ENCODE measurements at places on chromosomes 11 and 22.

GRCh38 chr11:565921-566509 is 5.2 kb downstream of the RASSF7 start:
- DNase-seq = no peak

DNA sequence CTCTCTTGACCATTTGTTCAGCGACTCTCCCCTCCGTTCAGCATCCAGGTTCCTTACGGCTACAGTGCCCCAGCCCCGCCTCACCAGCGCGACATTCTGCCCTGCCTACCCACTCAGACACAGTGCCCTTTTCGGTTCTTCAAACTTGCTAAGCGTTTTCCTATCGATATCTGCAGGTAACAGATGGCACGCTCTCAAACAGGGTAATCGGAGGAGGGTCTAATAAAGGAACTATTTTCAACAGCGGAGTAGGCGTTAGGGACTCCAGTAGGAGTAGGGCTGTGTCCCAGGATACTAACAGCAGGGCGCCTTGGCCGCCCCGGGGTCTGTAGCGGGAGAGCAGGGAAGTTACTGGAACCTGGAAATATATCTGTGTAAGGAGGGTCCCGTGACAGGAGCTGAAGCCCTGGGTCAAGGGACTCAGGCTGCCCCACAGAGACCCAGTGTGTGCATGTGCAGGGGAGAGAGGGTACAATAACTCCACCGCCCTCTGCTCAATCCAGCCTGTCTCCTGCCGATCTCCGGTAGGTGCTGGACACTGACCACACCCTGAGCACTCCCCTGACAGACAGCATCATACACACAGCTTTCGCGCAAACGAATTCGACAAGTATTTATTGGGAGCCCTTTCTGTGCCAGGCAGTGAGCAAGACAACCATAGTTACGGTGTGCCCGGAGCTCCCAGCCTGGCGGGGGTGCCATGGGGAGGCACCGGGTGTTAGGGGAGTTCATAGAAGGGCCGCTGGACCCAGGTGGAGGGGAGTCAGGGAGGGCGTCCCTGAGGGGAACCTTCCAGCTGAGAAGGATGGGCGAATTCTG is 2.1 kb downstream of the KLHL35 start:
- DNase-seq = no peak

GRCh38 chr11:21446939-21447590 is 745.8 kb upstream of the ANO5 start:
- DNase-seq = no peak

DNA sequence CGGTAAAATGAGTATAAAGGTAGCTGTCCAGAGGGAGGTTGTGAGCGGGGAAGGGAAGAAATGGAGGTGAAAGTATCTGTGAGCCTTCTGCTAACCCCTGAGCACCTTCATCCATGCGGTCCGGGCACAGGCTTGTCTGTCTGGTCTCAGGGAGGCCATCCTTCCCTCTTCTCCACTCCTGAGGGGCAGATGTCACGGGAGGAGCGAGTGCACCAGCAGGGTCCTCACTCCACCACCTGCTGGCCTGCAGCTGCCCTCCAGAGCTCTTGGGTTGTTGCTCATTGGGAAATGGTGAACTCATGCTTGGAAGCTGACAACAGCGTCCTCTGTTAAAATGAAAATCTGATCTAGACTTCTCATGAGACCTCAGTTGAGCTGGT is 33.8 kb upstream of the WNT11 start:
- DNase-seq = no peak

- DNase-seq = no peak
Measured at GRCh38 chr22:17769716-17770082, 4.6 kb downstream of the BID start.

DNA sequence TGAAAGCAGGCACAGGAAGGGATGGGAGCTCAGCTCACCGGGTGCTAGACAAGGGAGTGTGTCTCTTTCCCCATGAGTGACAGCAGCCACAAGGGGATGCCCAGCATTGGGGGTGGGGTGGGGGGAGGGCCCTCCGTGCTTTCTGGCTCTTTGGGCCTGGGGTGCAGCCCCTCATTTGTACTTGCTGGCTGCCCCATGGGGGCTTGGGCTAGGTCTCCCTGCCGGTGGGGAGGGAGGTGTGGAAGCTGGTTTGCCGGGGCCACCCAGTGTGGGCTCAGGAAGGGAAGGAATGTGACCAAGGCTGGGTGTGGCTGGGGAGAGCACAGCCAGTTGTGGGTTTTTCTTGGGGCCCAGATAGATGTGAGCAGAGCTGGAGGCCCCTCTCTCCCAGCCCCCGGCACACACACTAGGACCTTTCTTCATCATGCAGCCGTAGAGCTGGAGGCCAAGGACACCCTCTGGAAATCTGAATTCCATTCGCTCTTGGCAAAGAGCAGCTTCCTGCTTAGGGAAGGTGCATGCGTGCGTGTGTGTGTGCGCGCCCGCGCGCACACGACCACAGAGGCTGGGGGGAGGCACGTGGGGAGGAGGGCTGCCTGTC is 25.8 kb downstream of the KCNQ1OT1 start:
- no peak for DNase-seq

Data from CD4-positive, alpha-beta T cell treated with Interleukin-15 for 1 hour (primary cell).